CD4-positive, alpha-beta T cell (primary cell): ENCODE measurements at places on chromosomes 11 and 22. TPM values are rescaled to one million over a fixed set of nuclear protein-coding genes. Genes with fewer than 3 reads are reported as not detected.

The TBX1 gene
- total RNA-seq = not detected

The LDHAL6A gene
- not detected for total RNA-seq

- DNase-seq = no peak
These were observed 27.7 kb downstream of the CSRP3 start for GRCh38 chr11:19173964-19174638.

GRCh38 chr11:124867700-124868099, 2.5 kb downstream of the ROBO3 start:
- no peak for DNase-seq

The MIAT gene
- total RNA-seq = 27.2 TPM

DNA sequence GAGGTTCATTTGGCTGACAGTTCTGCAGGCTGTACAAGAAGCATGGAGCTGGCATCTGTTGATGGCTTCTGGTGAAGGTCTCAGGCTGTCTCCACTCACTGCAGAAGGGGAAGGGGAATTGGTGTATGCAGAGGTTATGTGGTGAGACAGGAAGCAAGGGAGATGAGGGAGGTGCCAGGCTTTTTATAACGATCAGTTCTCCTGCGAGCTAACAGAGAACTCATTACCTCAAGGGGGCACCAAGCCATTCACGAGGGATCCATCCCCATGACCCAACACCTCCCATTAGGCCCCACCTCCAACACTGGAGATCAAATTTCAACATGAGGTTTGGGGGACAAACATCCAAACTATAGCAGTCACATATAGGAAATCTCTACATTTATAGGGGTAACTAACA, 38.7 kb upstream of the E2F8 start:
- DNase-seq = no peak

DNA sequence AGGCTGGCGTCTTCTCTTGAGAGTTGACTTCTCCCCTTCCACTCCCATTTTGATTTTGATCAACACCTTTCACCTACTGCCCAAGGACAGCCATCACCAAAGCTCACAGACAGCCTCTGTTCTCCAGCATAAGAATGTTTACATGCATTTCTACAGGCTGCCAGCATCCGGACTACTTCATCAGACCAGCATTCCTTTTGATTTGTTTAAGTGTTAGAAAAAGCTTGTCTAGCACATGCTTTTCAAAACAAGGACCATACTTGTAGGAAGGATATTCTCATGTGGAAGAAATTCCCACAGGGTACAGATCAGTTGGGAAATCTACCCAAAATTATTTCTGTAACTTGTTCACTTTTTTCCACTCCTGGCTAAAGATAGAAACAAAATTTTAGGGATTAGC, 6.2 kb upstream of the KCNA4 start:
- no peak for DNase-seq

DNA sequence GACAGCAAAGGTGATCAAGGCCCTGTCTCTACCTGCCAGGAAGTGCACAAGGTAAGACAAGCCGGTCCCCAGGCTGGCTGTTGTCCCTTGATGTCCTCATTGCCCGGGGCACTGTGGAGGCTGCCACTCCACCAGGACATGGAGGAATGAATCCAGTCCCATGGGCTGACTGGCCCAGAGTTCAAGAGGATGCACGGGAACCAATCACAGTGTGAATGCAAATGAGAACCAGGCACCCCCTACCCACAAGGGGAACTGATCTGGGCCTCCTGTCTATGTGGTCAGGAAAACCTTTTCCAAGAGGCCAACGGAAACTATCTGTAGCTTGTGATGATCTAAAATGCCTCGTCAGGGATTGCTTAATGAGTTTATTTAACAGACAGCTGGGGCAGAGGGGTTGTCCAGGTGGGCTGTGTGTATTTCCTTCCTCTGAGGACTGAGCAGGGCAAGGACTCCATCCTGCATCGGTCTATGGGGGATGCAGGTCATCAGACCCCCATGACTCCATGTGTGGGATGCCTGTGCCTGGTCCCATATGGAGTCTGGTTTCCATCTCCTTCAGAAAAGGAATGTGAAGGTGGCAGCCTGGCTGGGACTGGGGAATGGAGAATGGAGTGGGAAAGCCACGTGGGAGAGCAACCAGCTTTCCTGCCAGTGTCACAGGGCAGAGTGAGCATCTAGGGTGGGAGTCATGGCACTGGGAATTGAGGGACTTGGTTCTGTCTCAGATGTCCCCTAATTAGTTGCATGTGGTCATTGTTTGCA, 60.5 kb downstream of the CD82 start:
- DNase-seq = no peak

The TENM4 gene
- total RNA-seq = 0.22 TPM

DNA sequence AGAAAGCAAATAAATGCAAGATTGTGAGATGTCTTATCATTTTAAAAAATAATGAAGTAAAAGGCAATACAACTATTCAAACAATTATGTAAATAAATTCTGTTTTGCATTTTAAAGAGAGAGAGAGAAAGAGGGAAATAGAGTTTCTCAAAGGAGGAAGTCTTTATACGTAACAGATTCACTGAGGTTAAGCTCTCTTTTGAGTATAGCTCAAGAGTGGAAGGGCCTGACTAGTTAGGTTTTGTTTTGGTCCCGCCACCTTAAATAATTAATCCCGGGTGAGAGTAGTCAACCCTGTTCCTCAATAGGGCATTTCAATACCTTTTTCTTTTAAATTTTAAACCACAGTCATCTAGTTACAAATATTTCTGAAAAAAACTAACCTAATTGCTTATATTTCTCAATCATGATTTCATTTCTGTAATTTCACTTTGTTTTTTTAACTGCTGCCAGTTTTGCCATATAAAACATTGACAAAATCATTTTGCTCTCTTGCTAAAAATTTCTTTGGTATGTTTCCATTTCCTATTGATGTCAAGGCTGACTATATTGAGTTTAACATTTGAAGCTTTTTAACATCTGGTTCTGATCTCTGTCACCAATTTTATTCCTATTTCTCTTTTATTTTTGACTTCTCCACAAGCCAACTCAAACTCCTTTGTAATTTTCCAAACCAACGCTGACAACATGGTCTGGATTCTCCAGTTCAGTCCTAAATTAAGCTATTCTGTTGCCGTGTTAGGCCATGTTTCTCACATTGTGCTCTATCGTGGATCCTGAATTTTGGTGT, 10.3 kb downstream of the OR10D3 start:
- no peak for DNase-seq

GRCh38 chr11:118838905-118839553, 44.7 kb upstream of the CXCR5 start:
- DNase-seq = no peak

DNA sequence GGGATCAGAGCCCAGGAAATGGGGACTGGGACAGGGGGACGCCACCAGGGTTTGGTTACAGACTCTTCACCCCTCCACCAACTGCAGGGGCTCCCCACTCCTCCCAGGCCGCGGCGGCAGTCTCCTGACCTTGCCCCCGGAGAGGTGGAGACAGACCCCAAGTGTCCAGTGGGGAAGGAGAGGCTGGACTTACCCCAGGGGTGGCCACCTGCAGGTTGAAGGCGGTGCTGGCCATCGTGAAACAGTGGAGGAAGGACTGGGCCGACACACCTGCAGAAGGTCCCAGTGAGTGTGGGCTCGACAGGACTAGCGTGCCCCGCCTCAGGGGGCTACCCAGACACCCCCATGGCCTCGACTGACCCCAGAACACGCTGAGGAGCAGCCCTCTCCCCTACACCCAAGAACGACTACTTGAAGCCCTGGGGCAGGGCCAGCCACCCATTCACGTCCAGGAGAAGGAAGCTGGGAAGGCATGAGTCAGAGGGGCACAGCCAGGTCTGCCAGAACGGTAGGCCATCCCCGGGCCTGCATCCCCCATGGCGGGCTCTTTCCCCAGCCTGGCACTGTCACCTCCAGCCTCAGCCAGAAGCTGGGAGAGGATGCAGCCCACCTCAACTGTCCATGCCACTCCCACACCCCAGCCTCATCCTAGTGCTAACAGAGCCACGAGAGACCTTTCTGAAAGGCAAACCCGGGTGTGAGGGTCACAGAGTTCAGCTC, 2.3 kb downstream of the GATD1 start:
- no peak for DNase-seq

The KLHDC7B gene
- 2.3 TPM for total RNA-seq

The MUC6 gene
- not detected for total RNA-seq

DNA sequence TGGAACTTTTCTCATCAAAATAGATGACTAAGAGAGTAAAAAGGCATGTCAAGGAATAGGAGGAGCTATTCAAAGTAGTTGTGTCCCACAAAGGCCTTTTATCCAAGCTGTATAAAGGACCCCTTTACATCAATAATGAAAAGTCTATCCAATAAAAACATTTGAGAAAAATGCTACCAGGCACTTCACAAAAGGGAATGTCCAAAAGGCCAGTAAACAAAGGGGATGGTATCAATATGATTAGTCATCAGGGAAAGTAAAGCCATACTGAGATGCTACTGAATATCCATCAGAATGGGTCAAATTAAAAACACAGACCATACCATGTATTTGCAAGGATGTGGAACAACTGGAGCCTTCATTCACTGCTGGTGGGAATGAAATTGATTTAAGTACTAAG, 224.9 kb downstream of the NELL1 start:
- no peak for DNase-seq

- no peak for DNase-seq
These were observed 18.0 kb downstream of the RANGAP1 start for GRCh38 chr22:41267958-41268357.

The CCDC81 gene
- 0.27 TPM for total RNA-seq

- no peak for DNase-seq
These were observed 7.9 kb upstream of the PDXP start for GRCh38 chr22:37650463-37651136.

- no peak for DNase-seq
These were observed 524.1 kb downstream of the METTL15 start for GRCh38 chr11:28632338-28632737.

- DNase-seq = no peak
These were observed 1.0 kb upstream of the ATG2A start for GRCh38 chr11:64918017-64918416.

DNA sequence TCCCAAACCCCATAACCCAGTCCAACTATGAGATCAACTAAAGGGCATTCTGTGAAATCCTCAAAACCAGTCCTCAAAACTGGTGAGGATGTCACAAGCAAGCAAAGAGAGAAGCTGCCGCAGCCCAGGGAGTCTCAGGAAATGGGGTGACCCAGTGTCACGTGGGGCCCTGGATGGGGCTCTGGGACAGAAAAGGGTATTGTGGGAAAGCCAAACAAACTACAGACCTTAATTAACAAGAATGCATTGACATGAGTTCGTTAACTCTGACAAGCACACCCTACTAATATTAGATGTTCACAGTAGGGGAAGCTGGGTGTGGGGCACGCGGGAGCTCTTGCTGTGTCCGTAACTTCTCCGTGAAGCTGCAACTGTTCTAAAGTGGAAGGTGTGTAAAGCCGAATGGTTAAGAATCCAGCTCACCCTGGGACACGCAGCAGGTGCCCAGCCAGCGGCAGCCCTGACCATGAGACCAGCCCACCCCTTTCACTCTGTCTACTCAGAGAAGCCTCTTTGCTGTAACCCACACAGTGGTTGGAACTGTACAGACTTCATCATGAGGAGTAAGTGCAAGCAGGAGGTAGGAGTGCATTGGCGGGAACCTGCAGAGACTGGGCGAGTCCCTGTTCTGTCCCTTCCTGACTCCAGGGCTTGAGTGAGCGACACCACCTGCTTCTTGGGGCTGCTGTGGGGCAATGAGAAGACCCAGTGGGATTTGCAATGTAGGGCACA, 17.9 kb downstream of the LINC01488 start:
- DNase-seq = no peak

- no peak for DNase-seq
These were observed 114.1 kb upstream of the GRAMD1B start for GRCh38 chr11:123316003-123316402.

- no peak for DNase-seq
These were observed 17.1 kb upstream of the VWA5A start for GRCh38 chr11:124098141-124098540.

DNA sequence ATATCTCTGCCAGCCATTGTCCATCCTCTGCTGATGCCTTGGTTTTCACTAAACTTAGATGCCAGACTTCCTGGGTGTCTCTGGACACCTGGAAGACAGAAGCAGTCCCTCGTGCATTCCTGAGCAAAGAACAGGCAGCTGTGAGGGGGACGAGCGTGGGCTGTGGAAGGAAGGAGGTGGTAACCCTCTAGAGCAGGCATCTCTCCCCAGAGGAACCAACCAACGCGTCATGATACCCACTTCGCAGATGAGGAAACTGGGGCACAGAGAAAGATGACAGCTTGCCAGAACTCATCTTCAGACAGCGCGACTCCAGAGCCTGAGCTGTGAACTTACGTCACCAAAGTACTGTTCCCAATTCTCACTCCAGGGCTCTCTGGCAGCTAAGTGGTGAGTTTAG, 123.4 kb downstream of the OPCML start:
- no peak for DNase-seq

GRCh38 chr22:22357024-22357883, 112.7 kb downstream of the VPREB1 start:
- peak; percentile 60 for DNase-seq

- no peak for DNase-seq
These were observed 1.1 kb downstream of the ZBTB44 start for GRCh38 chr11:130313383-130314183.

GRCh38 chr22:45830531-45831245, 146.3 kb downstream of the WNT7B start:
- no peak for DNase-seq

DNA sequence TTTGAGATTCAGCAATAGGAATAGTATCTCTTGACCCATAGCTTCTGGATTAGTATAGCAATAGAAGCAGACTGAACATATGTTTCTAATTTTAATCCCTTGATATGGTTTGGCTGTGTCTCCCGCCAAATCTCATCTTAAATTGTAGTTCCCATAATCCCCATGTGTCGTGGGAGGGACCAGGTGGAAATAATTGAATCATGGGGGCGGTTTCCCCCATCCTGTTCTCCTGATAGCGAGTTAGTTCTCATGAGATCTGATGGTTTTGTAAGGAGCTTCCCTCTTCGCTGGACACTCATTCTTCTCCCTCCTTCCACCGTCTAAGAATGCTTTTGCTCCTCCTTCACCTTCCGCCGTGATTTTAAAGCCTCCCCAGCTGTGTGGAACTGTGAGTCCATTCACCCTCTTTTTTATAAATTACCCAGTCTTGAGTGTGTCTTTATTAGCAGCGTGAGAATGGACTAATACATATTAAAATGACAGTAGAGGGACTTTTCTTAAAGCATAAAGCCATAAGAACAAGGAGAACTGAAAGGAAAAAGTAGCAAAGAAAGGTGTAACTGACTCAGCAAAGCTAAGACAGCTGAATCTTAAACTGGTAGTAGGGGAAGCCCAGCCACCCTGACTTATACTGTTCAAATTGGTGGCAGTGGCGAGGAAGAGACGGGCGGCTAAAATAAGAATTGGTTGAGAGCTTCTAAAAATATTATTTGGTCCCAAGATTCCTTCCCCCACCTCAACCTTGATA, 20.3 kb upstream of the SLN start:
- no peak for DNase-seq

DNA sequence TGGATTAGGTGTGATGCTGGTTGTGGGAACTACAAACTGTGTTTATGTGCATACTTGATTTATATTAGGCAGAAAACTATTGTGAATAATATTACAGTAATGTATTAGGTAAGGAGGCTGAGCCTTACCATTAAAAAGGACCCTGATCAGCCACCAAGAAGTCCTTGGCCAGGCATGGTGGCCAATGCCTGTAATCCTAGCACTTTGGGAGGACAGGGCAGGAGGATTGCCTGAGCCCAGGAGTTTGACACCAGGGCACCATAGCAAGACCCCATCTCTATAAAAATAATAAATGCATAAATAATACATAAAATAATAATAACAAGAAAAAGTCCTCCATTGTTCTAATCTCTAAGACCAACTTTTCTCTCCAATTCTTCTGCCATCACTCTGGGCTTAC, 3.2 kb upstream of the ZBED5 start:
- no peak for DNase-seq
